ENCODE measurements at places on chromosomes 11 and 22.

DNA sequence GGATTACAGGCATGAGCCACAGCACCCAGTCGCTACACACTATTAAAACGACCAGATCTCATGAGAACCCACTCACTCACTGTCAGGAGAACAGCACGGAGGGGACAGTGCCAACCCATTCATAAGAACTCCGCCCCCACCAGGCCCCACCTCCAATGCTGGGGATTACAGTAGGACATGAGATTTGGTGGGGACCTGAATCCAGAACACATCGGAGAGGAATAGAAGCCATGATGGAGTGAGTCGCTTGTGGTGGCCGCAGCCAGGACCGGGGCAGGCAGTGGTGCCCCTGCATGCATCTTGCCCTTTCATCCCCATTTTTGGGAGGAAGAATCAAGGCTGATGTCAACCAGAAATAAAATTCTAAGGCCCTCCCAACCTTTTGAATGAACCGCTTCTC, 8.7 kb downstream of the NADSYN1 start:
- DNase-seq = no peak

DNA sequence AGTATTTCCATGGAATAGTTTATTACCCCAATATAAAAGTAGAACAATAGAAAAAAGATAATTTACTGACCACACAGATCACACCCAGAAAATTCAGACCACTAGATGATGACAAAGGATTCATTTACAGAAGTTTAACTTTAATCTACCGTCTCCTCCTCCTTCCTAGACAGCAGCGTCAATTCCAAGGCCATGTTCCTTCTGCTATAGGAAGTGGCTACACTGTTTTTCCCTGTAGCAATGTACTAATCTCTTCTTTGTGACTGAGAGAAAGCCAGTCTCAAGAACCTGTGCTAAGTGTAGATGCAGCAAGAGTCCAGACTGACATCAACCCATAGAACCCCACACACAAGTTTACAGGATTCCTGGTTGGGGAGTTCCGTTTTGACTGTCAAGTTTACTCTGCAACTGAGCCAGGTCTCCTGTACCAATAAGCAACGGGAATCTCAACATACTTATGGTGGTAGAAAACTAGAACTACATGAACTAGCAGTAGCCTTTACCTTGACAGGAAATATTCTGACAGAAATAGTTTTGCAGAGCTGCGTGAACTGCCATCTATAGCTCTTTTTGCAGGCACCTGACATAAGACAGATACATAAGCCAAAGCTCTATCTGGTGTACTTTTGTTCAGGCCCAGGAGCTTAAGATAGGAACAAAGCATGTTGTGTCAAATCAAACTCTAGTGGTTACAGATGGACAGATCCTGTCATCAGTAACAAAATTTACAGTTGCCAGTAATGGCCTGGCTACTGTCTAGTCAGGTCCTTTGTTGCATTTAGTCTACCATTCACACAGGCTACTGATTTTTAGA, 42.9 kb downstream of the MRTFA start:
- DNase-seq = no peak

- DNase-seq = no peak
These were observed 1.3 kb downstream of the TUG1 start for GRCh38 chr22:30970356-30970746.

DNA sequence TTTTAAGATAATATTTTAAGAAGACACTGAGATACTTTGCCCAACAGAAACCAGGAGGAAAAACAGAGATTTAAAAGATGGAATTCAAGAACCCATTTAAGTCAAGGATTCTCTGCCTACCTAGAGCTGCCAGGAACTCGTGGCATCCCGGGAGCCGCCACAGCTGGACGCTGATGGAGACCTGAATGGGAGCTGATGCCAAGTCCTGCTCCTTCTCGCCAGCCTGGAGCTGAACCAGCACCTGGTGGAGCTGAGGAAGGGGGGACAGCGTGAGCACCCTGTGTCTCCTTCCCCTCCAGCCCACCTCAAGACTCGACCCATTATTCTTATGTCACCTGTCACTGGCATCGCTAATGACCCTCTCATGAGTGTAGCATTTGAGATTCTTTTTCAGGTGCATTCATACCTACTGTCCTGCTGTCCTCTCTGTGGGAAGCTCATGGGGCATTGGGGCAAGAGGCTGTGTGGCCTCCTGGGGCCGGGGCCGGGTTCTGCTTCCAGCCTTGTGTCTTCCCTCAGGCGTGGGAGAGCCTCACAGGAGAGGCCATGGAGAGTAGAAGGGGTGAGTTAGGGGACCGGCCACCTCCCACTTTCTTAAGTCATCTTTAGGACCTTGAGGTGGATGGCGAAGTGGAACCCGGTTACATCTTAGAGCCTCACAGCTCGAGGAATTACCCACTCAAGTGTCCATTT, 70.8 kb upstream of the PITPNB start:
- no peak for DNase-seq

DNA sequence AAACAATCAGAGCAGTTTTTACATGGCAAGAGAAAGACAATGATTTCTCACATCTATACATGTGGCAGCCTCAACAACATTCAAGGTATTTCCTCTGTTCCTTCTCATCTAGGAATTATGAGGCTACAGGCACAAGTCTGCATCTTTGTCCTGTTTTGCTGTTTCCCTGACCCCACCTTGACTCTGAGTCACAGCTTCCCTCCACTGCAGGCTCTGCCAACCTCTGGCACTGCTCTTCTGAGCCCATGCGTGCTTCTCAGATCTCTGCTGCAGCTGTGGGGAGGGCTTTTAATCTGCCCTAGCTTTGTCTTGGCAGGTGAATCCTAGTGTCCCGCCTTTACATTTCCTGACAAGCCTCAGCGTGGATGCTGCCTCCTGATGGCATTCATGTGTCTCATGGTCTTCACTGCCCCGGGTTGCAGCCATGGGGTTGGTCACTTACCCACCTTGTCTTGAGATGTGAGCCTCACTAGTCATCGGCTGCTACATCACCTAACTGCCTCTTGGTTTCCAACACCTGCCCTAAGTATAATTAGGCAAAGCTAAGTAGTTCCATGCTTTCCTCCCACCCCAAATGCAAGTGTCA, 578.5 kb downstream of the TBC1D22A start:
- no peak for DNase-seq

- DNase-seq = no peak
These were observed 637.8 kb downstream of the NTM start for GRCh38 chr11:132008226-132008625.

- DNase-seq = no peak
These were observed 107.8 kb downstream of the ZBTB16 start for GRCh38 chr11:114167355-114167754.

DNA sequence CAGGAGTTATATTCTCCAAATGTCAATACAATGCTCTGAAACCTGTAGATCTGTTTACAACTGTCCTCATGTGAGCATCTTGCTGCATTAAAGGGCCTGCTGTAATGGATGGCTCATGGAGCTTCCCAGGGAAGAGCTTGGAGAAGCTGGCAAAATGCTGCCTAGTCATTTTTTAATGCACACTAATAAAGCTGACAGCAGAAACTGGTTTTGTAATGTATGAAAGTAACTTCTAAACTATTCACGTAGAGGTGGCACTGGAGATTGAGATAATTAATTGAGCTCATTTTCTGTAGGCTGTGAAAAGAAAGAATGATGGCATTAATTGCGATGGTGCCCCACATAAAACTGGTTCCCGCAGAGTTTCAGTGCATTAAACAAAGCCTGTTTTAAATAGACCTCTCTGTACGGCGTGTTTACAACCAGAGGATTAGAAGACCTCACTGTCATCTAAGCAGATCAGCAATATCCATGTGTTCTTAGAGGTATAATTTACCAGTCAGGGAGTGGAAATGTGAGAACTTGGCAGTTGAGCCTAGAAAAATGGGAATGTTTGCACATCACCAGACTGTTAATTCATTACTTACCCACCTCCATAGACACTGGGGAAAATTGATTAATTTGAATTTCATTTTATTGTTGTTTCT, 16.0 kb downstream of the POLA2 start:
- no peak for DNase-seq

- DNase-seq = no peak
These were observed 368.6 kb upstream of the B3GAT1 start for GRCh38 chr11:134780486-134781147.

- no peak for DNase-seq
These were observed 157.2 kb upstream of the TMEM45B start for GRCh38 chr11:129658526-129658867.

GRCh38 chr11:16184588-16184987, 171.8 kb downstream of the SOX6 start:
- DNase-seq = peak; percentile 22

- DNase-seq = peak; percentile 88
These were observed 27.5 kb downstream of the DHCR7 start for GRCh38 chr11:71420455-71421241.

DNA sequence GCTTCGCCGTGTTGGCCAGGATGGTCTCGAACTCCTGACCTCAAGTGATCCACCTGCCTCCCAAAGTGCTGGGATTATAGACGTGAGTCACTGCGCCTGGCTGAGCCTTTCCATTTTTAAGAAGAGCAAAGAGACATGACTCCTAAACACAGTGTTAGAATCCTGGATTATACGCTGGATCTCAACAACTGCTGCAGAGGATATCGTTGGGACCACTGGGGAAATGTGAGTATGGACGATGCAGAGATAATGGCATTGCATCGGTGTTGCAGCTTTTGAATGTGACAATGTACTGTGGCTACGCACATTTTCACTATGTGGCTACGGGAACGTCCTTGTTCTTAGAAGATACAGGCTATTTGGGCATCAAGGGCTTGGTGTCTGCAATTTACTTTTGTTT, 6.2 kb downstream of the MRGPRF start:
- no peak for DNase-seq

DNA sequence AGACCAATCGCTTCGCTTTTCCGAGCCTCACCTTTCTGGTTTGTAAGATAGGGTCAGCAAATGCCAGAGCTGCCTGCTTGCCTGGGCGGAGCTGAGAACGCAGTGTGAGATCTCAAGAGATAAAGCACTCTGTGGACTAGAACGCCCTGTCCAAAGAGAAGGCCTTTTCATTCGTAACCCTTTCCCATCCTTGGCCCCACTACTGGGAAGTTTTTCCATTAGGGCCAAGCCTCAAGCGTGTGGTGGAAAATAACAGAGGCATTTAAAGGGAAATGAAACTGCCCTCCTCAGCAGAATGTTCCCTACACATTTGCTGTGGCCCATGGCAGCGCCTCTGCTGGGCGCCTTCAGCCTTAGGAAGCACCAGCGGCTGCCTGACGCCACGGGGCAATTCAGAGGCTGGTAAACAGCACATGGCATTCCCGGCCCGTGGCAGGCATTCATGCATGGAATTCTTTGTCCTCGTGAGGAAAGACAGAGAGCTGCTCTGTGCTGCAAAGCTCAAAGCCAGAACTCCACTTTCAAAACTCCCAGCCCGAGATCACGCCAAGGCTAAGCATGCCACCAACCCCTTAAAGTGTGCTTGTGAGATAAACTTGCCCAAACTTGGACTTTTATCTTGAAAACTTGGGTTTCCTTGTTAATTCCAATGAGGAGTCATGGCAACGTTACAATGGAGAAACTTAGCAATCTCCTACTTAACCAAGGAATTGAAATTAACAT, 38.1 kb downstream of the AHNAK start:
- peak; percentile 68 for DNase-seq

DNA sequence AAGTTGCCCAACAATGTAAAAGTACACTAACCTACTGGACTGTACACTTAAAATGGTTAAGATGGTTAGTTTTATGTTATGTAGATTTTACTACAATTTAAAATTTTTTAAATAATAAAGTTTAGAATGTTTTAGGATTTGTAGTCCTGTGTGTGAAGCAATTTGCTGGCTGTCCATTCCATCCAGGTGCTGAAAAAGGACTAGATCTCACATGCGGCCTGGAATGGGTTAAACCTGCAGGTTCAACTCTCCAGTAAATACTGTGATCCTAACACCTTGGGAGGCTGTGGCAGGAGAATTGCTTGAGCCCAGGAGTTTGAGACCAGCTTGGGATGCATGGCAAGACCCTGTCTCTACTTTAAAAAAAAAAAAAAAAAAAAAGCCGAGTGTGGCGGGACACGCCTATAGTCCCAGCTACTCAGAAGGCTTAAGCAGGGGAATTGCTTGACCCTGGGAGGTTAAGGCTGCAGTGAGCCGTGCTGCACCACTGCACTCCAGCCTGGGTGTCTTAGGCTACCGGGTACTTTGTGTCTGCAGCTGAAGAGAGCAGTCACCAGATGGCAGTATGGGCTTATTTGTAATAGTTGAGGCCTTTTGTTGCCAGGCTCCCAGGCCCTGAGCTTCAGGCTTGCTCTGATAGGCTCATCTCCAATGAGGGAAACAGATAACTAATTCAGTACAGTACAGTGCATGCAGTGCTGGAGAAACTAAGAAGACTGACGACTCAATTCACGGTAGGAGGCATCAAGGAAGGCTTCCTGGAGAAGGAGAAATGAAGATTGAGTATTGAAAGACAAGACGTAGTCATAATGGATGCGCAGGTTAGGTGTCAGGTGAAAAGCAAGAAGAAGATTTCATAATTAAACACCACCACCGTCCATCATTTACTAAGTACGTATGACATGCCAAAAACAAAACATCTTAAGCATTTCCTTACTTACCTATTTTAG, 64.7 kb upstream of the ASPHD2 start:
- peak; percentile 60 for DNase-seq

DNA sequence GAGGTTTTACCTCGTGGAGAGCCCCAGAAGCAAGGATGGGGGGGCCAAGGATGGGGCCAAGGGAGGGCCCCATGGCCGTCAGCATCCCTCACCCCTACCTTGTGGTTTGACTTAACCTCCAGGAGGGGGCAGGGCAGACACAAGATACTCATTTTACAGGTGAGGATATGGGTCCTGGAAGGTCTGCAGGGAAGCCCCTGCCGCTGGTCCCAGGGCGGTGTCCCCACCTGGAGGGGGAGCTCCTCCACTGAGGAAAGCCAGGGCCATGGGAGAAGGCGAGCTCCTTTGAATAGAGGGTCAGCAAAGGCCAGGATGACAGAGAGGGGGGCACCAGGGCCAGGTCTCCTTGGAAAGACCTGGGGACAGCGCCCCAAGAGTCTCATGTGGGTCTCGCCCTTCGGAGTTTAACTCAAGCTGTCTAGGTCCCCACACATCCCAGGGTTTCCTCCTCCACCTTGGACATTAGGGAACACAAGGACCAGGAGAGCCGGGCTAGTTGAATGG, 5.9 kb upstream of the ADORA2A start:
- DNase-seq = peak; percentile 92

- DNase-seq = no peak
These were observed 147.4 kb upstream of the ZC3H12C start for GRCh38 chr11:109945626-109946321.

- no peak for DNase-seq
These were observed 38.2 kb downstream of the ADAMTS8 start for GRCh38 chr11:130390071-130390758.

DNA sequence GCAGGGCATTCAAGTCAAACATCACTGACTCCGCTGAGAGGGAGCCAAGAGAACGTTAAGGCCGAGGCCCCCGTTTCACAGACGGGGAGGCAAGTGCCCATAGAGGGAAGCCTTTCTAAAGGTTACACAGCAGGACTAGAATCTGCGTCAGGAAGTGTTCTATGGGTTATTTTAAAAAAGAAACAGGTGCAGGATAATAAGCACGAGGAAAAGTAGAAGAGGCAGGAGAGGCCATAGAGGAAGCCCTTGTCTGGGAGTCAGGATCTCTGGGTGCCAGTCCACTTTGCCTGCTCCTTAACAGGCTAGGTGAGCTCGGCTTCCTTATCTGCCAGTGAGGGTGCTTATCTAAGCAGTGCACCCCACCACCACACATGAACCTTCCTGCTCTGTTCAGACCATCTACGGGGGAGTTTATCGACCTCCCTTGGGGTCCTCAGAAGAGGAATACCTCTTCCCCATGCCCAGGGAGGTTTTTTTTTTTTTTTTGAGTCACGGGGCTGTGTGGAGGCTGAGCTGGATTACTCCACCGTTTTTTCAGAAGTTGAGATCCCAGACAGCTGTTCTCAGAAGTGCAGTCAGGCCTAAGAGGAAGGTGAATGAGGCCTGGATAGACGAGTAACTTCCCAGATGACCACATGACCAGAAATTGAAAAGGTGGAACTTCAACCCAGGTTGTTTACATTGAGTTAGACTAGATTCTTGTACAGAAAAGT, 1.2 kb upstream of the FCHSD2 start:
- no peak for DNase-seq

Measured in HuH-7 (cell line).